ENCODE measurements at places on chromosomes 16 and 17.

GRCh38 chr16:65295527-65295926 lies 173.7 kb upstream of the CDH11 start:
- no peak for DNase-seq

GRCh38 chr16:48161906-48162305 lies 6.1 kb upstream of the ABCC12 start:
- DNase-seq: no peak

- DNase-seq: no peak
Measured at GRCh38 chr17:76497699-76497978, 3.6 kb downstream of the RHBDF2 start.

DNA sequence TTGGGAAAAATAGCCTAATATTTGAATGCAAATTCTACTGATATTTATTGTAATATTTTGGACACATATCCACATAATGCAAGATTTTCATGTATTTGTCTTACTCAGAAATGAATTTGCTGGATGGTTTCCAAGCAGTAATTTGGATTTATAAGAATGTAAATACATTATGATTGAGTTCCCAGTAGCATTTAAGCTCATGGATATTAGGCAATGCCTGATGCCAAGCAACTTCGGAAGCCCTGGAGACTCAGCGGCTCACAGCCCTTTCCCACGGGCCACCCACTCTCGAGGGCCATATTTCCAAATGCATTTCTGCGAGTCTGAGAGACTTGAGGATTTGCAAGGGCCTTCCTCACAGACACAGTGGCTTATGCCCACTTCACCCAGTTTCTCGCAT lies 62.1 kb upstream of the MYOCD start:
- DNase-seq: no peak

DNA sequence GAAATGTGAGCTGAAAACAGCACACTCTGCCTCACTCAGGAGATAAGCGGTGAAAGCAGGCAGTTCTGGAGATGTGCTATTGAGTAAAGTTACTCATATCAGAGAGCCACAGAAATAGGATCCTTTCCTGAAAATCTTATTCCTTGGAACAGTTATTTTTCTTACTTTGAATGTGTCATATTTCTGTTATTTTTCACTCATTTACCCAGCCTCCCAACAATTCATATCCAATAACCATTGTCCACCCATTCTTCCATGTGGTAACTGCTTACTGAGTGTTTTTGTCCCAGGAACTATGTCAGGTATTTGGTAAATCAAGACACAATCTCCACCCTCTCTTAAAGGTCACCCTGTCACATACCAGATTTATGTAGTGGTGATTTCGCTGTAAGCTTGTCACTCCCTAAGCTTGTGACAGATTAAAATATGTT lies 144.9 kb downstream of the PARN start:
- DNase-seq: no peak

- DNase-seq: peak; percentile 97
Measured at GRCh38 chr17:7834957-7835813, 1.2 kb downstream of the KDM6B start.

- DNase-seq: peak; percentile 28
Measured at GRCh38 chr17:78993241-78993956, 13.7 kb upstream of the LGALS3BP start.

- no peak for DNase-seq
Measured at GRCh38 chr16:57798953-57799599, 3.2 kb downstream of the KIFC3 start.

DNA sequence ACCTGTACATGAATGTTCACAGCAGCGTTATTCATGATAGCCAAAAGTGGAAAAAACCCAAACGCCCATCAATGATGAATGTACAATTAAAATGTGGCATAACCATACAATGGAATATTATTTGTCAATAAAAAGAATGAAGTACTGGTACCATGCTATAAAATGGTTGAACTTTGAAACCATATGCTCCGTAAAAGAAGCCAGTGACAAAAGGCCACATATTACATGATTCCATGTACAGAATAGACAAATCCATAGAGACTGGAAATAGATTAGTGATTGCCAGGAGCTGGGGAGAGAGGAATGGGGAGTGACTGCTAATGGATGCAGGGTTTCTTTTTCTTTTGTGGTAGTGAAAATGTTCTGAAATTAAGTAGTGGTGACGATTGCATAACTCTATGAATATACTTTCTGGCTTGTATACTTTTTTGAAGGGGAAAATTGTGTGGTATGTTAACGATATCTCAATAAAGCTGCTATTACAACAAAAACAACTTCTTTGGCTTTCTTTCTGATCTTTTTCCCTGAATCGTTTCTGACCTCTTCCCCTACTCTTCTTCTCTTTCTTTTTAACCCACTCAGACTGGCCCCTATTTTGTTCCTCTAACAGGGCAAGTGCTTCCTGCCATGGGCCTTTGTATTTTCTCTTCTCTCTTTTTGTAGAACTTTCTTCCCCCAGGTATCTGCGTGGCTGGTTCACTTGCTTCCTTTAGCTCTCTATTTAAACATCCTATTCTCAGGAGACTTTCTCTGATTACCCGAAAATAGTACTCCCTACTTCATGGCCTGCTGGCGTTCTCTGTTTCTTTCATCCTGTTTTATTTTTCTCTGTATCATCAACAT lies 67.9 kb downstream of the FTO start:
- no peak for DNase-seq

- DNase-seq: no peak
Measured at GRCh38 chr16:48323783-48324775, 61.1 kb downstream of the SIAH1 start.

- no peak for DNase-seq
Measured at GRCh38 chr16:48139517-48139916, 16.3 kb downstream of the ABCC12 start.

DNA sequence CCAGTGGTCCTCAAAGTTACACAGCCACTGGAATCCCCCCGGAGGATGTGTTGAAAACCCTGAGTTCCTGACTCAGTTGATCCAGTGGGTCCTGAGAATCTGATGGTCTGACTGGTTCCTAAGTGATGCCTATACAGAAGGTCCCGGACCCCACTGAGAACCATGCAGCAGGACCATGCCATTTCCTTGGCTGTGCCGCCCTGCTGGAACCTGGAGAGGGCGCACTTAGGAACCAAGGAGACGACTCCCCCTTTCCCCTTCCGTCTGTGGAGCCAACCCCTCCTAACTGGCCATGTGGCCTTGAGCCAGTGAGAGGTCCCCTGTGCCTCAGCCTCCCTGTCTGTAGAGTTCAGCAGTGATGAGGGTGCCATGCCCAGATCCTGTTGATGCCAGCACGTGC lies 22.0 kb downstream of the C16orf74 start:
- no peak for DNase-seq

DNA sequence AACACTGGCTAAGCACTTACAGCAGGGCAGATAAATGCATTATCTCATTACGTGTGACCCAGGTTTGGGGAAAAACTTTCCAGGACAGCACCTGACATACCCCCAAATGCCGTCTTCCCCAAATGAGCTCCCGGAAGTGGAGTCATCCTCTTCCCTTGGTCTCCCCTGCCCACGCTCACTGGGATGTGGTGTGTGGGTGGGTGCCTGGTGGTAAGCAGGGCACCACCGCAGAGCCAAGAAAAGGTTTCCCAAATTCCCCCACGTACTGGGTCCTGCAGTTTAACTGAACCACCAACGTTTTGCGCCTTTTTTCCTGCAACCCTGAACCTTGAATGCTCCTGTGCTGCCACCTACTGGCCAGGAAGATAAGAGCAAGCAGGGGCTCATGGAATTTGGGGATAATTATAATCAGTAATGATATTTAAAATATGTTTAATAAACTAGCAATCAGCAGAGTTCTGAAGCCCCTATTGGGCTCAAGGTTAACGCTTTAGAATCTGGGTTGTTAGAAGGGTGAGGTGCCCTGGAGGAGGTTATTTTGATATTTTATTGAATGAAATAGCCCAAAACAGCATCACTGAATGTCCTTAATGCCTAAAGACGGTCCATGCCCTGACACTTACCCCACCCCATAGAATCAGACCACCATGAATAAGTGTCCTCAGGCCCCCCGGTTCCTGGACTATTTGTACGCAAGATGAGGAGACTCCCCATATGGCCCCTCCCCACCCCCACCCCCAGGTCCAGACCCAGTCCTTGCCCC lies 8.0 kb downstream of the SPPL2C start:
- peak; percentile 52 for DNase-seq

- DNase-seq: peak; percentile 33
Measured at GRCh38 chr16:68064791-68065365, 20.3 kb upstream of the NFATC3 start.

GRCh38 chr17:7215652-7216180 lies 3.9 kb downstream of the DLG4 start:
- DNase-seq: no peak

GRCh38 chr17:65664696-65665095 lies 103.2 kb upstream of the AXIN2 start:
- DNase-seq: no peak

- no peak for DNase-seq
Measured at GRCh38 chr17:73742948-73743381, 98.7 kb upstream of the SDK2 start.

DNA sequence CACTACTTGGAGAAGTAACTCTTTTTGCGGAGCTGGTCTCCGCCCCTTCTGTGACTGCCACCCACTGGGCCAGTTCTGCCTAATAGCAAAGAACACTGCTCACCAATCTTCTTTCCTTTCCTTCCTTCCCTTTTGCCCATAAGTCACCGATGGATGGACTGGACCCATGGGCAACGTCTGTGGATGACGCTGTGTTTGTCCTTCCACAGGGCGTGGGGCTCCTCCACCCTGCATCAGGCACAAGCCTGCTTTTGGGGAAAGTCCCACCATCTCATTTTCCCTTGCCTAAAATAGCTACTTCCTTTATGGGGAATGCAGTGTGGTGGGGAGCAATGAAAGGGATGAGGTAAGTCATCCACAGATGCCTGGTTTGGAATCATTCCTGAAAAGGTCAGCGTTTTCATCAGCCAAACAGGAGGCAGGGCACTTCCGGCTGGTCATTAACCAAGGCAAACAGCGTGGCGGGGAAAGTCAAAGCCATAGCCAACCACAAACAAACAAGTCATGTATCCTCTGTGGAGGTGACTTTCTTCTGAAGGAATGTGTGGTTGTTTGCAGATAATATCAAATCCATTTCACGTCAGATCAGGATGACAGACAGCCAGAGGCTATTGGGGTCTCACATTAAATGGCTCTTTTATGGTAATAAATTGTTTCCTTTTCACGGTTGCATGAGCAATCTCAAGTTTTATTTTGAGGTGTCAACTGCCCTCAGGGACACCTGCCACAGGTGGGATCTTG lies 30.7 kb upstream of the MED9 start:
- no peak for DNase-seq

DNA sequence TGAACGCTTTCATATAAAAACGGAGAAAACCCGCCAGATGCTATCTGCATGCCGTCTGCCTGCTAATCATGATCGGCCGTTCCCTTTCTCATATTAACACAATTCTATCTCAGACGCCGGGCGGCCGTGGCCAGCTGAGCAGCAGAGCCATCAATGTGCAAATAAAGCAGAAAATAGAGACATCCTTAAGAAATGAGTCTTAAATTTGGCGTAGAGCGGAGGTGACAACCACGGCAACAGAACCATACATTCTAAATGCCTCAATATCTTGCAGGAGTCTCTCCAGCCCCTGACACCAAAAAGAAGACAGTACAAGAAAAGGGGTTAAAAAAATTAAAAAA lies 2.7 kb upstream of the IRX5 start:
- no peak for DNase-seq

DNA sequence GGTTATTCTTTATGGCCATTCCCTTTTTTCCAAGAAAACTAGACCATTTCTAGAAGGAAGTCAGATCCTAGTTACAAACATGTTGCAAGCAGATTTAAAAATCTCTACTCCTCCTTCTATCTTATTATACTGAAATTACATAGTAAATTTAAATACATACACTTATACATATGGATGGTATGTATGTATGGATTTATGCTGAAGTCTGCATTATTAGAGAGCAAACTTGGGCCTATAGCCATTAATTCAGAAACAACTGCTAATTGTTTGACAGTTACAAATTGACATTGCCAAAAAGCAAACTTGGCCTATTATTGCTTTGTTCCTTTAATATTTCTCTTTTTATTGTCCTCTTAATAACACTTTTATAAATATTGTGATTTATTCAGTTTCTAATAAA lies 67.1 kb downstream of the NFAT5 start:
- DNase-seq: no peak

DNA sequence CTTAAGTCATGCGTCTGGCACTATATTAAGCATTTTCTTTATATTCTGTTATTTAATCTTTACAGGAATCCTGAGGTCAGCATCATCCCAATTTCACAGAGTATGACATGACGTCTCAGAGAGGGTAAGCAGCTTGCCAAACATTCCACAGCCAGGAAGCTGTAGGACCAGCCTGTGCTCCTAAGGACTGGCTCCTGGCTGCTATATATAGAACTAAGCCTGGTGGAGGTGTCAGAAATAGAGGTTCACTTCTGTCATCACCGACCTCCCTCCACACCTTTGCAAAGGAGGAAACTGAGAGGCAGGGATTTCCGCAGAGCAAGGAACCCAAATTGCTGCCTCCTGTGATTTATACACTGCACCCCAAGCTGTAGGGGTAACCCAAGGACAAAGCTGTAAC lies 37.9 kb upstream of the NDRG4 start:
- DNase-seq: no peak

DNA sequence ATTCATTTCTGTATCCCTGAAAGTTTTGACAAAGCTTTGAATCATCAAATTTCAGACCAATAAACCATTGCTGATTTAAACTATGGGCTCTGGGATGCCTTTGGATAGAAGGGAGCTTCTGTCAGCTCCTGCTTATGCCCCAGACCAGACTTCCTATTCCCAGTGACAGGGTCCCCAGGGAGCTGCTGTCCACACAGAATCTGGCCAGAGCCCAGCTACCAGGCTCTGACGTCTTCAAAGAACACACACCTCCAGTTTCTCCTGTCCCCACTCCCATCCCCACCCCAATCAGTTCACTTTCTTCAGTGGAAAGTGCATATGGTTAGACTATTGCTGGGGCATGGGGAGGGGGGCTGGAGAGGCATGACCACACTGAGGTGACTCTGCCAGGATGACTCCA lies 51.6 kb upstream of the SREBF1 start:
- DNase-seq: no peak

GRCh38 chr17:39568702-39569101 lies 39.0 kb downstream of the NEUROD2 start:
- no peak for DNase-seq

- DNase-seq: no peak
Measured at GRCh38 chr17:75525806-75526554, 483 bp downstream of the LLGL2 start.
